ENCODE measurements at places on chromosomes 7 and 10. TPM values are rescaled to one million over a fixed set of nuclear protein-coding genes. Genes with fewer than 3 reads are reported as not detected.
A peak's percentile ranks its signal among the peaks of the same experiment; 100 is the strongest.

The C7orf33 gene
- total RNA-seq = not detected

The CUL2 gene
- 18.7 TPM for total RNA-seq

The OR6B1 gene
- total RNA-seq = not detected

DNA sequence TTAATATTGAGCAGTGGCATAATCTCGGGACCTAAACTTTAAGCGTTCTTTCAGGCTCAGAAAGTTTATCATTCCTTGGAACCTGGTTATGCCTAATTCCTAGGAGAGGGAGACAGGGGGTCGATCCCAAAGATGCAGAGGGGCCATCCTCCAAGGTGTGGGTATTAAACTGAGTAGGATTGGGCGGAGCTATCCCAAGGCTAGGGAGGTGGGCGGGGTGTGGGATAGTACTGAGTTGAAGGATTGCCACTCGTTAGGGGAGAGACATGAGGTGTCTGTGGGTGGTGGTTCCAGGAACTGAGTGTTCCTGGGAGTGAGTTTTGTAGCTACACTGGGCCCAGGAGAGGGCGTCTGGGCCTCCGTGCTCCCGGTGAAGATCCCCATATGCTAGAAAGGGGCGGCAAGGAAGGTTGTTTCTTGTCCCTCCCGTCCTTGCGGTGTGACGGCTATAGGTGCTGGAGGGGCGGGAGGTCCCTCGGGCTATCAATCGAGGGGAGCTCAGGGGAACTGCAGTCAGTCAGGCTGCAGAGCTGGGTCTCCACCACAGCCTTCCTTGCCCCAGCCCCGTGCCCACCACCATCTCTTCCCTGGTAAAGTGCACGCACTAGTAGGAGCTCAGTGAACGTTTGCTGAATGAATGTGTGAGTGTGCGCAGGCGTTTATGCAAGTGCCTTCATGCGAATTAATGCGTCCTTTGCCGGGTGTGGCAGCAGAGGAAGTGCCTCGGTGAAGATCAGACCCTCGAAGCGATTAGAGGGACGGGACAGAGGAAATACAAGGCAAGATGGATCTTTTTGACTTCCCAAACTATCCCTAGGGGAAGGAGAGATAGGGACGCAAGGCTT, 3.0 kb upstream of the HMX2 start:
- no peaks in the 10 kb centered on the region for H3K36me3 ChIP-seq
- H3K27me3 ChIP-seq = peaks cover 48% of the 10 kb centered on the region
- DNase-seq = no peak

DNA sequence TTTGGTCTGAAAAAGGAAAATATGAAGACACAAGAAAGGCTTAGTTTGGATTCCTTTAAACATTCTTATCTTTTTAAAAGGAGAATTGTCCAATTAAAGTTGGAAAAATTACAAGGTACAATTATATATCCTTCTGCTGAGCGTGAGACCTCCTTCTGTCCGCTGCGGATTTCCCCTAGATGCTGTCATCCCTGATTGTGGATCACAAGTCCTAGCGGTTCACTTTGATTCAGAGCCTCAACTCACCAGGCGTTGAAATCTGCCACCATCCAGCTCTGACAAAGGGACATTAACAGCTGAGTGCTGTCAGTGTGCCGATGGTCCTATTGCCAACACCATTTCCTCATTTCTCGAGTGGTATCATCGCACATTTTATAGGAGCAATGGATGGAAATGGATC, 73.1 kb upstream of the PTER start:
- H3K36me3 ChIP-seq = no peaks in the 10 kb centered on the region
- peak; percentile 20 for DNase-seq
- no peak overlapping the region for H3K27ac ChIP-seq
- H3K4me1 ChIP-seq = no peaks in the 10 kb centered on the region
- H3K27me3 ChIP-seq = no peaks in the 10 kb centered on the region

All from vagina (tissue), 2 donors.